ENCODE measurements at places on chromosomes 1 and 21.

- DNase-seq = no peak
These were observed 70.6 kb downstream of the LAMC1 start for GRCh38 chr1:183093786-183094298.

- no peak for DNase-seq
These were observed 106.6 kb upstream of the BARHL2 start for GRCh38 chr1:90823686-90824085.

GRCh38 chr1:94949681-94950661, 23.1 kb upstream of the CNN3 start:
- no peak for DNase-seq

DNA sequence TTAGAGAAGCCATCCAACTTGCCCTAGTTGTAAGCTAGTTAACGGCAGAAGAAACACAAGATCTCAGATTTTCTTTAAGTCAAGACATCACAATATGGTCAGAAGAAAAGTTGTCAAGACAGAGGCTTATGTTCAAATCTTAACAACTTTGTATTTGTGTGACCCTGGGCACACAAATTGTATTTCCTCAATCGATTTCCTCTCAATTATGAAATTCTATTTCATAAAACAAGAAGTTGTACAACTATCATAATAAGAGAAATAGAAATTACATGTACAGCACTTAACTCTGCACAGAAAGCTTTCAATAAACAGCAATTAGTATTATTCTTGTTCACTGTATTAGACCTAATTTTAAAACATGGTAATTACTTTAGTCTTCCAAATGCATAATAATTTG, 62.9 kb upstream of the SDC3 start:
- DNase-seq = no peak

DNA sequence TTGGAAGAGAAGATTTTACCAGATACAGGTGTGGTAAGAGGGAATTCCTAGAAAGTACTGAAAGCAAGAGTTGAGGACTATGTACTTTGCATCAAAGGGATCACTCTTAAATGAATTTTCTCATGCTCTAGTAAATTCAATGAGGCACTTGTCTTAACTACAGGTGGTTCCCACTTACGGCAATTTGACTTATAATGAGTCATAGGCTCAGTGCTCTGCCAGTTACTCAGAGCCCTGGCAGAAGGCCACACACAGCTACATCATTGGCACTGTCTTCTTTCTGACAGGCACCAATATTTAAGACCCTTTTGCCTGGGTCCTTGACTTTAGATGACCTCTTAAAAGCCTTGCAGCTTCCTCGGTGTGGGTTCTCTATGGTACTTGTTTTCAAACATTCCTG, 15.9 kb upstream of the ADAMTS5 start:
- DNase-seq = no peak

- DNase-seq = no peak
These were observed at the start of gene PROX1 for GRCh38 chr1:213987927-213988506. PROX1 (plus strand) TSS chr1:213987973; CDS start chr1:213996536, 8,563 bp downstream.

DNA sequence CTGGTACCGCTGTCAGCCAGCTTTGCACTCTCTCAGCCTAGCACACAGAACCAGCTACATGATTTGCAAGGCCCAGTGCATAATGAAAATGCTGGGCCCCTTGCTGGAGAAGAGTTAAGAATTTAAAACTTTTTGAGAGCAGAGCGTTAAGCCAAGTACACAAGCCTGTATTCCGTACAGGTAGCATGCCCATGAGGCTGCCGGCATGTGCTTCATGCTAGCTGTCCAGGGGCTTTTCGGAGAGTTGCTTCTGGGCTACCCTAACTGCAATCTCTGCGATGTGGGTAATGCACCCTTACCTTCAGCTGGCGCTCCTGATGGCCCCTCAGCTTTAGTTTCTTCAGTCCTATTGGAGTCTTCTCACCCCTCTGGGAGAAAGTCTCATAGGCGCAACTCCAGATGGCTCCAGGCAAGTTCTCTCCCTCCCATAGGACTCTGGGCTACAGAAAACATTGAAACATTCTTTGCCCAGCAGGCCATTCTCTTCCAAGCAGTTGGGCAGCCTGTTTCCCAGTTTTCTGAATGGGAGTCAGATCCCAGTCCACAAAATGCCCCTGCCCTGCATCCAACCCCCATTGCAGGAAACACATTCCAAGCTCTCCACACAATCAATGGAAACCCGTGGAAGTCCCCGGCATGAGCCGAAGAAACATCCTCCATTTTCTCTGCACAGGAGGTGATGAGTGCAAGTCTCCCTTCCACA, 5.7 kb upstream of the AKT3 start:
- no peak for DNase-seq

- no peak for DNase-seq
These were observed 372.7 kb downstream of the BRINP3 start for GRCh38 chr1:190104961-190105360.

GRCh38 chr21:36988536-36988935, 18.0 kb upstream of the RIPPLY3 start:
- DNase-seq = no peak

DNA sequence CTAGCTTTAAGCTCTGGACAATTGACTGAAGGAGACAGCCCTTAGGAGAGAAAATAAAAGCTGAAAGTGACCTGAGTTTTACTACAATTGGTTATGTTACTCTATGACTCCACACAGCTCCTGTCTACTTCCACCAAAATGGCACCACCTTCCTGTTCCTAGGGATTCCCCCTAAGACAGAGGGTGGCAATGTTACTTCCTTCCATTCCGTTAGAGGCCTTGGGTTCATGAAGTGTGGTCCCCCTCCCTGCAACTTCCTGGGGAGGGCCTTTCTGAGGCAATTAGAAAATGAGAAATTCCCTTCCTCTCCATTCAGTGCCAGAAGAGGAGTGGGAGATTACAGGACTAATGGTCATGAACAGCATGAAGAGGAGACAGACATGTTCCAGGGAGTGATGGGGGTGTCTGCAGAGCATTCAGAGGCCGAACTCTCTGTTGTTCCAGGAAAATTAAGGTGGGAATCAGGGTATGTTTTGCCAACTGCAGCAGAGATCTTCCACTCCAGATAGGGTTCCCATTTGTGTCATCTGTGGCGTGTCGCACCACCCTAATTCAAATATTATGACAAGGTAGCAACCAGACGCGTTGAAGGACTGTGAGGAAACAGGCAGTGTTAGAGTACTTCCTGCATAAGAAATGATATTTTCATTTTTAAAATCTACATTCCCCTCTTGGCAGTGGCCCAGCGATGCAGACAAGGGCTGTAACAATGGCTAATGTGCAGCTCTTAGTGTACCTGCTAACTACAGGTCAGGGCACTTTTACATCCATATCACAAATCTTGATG, 53.1 kb upstream of the TRIM67 start:
- DNase-seq = no peak

DNA sequence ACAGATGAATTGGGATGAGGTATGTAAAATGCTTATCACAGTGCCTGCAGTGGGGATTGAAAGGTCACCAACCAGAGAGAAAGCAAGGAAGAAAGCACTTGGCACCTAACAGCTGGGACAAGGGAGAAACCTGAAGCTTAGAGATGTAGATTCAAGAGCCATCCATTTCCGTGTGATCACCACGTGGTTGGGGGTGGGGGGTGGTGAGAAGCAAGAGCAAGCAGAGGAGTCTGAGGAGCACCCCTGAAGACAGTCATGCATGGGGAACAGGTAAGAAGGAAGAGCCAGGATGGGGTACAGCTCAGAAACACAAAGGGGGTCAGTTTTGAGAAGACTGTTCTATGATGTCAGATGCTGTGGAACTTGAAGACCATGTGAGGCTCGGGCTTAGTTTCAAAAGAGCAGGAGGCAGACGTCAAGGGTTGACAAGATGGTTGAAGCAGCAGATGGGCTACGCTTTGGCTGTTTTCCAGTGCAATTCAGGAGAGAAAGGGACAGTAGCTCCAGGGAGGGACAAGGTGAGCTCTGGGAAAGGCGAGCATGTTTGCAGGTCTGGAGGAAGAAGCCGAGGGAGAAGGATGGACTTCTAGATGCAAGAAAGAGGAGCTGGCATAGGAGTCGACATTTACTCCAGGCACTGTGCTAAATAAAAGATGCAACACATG, 17.4 kb downstream of the KANK4 start:
- no peak for DNase-seq

GRCh38 chr1:157203166-157203565, 65.0 kb upstream of the ETV3 start:
- DNase-seq = no peak

- DNase-seq = no peak
These were observed 181.8 kb downstream of the ZNF281 start for GRCh38 chr1:200228081-200228480.

- DNase-seq = no peak
These were observed 579.2 kb upstream of the ADGRL2 start for GRCh38 chr1:81221564-81221963.

DNA sequence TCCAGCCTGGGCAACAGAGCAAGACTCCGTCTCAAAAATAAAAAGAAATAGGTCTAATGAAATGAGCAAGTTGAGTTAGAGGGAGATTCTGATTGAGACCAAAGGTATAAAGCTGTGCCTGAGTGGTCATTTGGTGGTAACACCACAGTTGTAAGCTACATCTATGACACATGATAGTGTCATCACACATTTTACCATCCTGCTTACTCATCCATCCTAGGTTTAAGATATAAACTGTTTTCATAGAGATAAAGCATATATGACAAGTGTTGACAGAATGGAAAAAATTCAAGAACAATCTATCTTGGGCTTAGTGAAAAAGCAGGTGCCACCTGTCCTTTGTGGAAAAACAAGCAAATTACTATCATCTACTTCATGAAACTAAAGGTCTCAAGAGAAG, 7.1 kb upstream of the CFAP141 start:
- DNase-seq = peak; percentile 21

DNA sequence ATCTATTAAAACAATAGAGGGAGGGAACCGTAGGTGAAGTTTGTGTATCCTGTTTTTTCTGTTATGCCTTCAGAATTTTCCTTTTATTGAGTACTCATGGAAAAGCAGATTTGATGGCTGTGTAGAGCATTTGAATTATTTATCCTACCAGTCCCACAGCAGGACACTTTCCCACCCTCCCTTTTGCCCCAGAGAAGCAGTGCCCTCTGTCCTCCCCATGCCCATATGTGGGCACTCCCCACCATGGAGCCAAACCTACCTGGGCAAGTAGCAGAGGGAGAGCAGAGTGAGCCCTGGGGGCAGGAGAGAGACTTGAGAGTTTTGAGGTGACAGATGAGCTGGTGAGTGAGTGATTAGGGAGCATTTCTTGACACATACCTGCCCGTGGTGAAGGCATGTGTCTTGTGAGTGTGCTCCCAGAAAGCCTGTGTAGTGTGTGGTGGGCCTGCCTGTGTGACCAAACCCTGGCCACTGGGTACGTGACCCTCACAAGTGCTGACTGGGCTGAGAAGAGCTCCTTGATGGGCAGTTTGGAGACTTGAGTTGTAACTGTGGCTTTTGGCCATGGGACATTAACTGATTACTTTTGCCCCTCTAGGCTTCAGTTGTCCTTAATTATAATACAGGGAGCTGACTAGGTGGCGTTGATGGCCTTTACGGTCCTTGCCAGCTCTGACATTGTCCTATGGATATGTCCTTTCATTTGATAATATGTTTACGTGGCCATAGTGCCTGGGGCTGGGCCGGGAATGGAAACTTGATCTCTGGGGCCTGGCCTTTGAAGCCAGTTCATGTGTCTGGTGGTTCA, 3.6 kb downstream of the PSEN2 start:
- no peak for DNase-seq

DNA sequence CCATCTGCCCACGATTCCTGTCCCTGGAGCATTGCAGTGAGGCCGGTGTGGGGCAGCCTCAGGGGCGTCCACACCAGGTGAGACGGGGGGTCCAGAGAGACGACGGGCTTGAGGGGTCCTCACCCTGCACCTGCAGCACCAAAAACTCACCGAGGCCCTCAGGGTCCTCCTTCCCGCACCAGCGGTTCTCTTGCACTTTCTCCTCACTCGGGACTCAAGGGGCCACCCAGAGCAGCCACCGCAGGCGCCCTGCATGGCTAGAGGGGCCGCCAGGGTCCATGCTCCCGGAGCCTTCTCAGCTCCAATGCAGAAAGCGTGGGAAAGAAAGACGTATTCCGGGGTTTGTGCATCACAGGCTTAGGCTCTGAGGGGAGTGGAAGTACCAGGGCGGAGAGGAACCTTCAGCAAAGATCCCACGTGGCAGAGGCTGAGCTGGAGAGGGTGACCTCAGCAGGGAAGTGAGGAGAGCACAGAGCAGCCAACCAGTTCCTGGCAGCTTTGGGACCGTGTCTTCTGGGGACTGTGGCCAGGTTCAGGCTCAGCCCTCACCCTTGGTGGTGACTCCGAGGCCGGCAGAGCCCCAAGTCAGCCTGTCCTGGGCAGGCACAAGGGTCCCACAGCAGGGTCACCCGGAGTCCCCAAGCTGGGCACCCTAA, 19.5 kb upstream of the COL6A2 start:
- no peak for DNase-seq

DNA sequence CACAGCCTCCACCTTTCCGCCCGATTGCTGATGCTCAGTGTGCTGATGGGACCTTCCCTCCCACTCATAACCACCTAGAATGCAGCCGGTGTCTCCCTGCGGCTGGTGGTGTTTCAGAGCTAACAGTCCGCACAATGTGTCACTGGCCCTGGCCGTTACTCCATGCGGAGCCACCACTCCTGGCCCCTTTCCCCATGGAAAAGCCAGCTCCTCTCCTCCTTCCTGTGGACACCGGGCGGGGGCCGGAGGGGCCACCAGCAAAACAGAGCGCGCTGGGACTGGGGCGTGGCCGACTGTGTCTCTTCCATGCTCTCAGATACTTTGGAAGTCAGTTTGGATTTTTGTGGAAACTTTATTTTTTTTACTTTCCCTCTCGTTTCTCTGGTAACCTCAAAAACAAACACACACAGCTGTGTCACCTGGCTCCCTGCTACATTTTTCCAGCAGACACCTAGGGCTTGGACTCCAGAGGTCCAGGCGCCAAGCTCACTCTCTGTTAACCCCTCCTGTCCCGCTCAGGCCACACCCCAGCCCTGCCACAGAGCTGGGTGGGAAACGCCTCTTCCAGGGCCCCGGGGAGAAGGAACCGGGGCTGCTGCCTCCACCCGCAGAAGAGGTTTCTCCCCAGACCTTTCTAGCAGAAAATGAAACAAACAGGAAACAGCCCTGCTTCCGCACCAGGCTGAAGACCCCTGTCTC, 32.5 kb upstream of the COL6A2 start:
- no peak for DNase-seq

- no peak for DNase-seq
These were observed 141.9 kb upstream of the UBE2U start for GRCh38 chr1:64061430-64062104.
